ENCODE measurements at places on chromosomes 3 and 15. TPM values are rescaled to one million over a fixed set of nuclear protein-coding genes. Genes with fewer than 3 reads are reported as not detected.

Gene FETUB
- 0.45 TPM for total RNA-seq

Gene TMEM41A
- 13.2 TPM for total RNA-seq

Gene ACKR4
- not detected for total RNA-seq

Gene MEX3B
- 4.0 TPM for total RNA-seq

Gene SNTN
- not detected for total RNA-seq

Gene THBS1
- total RNA-seq: 26.4 TPM

Gene CCRL2
- total RNA-seq: not detected

Gene ZNF654
- 11.1 TPM for total RNA-seq

Gene CRYBG3
- total RNA-seq: 9.2 TPM

Gene PLS1
- total RNA-seq: 6.6 TPM

GRCh38 chr15:43527016-43527801, 9.8 kb downstream of the MAP1A start:
- no peak for DNase-seq

GRCh38 chr3:171755015-171755589, 55.2 kb downstream of the PLD1 start:
- DNase-seq: no peak

- DNase-seq: no peak
These were observed 219.2 kb upstream of the GOLGA6L4 start for GRCh38 chr15:84016371-84016770.

- no peak for DNase-seq
These were observed 17.4 kb upstream of the CRTC3 start for GRCh38 chr15:90512276-90512675.

DNA sequence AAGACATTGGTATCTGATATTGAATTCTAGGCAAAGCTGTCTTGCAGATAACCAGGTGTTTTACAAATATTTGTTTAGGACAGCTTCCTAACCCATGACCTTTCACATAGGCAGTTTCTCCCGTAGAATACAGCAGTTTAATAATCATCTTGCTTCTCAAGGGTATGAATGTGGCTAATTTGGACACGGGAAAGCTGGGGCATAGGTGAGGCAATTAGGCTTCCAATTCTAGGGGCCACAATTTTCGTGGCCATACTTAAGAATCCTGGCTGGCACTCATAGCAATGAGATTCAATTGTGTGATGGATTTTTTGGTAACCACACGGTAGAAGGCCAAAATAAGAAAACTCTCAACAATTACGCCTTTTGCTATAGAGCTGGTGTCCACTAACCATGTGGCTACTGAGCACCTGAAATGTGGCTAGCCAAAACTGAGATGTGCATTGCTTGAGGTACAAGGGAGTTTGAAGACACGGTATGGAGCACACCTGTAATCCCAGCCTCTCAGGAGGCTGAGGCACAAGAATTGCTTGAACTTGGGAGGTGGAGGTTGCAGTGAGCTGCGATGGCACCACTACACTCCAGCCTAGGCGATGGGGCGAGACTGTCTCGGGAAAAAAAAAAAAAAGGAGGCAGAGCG, 34.4 kb downstream of the TFRC start:
- DNase-seq: no peak

- no peak for DNase-seq
These were observed 106.6 kb downstream of the LRIG1 start for GRCh38 chr3:66394019-66394752.

DNA sequence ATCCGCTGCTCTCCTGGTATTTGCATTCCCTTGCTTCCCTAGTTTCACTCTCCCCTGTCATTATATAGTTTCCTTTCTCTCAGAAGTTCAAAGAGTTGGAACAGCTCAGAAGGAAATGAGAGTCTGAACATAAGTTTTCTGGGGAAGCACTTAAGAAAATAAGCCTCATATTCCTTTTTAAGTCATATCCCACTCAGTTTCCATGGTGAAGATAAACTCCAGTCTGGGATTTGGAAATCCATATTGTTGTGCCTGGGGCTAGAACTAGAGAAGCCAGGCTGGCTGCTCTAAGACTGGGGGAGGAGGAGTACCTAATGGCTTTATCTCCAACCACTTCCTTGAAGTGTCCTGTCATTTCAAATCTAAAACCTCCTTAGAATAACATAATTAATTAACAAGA, 134.2 kb upstream of the ALCAM start:
- DNase-seq: no peak

GRCh38 chr3:129962600-129962999, 11.9 kb upstream of the TRH start:
- no peak for DNase-seq

DNA sequence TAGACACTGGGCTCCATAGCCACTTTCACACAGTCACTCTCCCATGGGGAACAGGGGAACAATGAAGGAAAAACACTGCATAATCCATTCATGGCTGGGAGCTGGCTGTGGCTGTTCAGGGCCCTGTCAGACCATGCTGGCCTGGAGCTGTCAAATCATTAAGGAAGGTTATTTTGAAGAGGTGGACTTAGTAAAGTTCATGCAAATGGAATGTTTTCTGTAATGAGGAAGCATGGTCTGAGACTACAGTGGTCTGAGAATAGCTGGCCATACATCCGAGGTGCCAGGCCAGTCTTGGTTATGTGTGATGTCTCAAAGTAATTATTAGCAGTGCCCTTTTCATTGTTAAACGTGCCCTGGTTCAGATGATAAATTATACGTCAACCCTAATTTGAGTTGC, 117.1 kb upstream of the MRPS22 start:
- DNase-seq: no peak

DNA sequence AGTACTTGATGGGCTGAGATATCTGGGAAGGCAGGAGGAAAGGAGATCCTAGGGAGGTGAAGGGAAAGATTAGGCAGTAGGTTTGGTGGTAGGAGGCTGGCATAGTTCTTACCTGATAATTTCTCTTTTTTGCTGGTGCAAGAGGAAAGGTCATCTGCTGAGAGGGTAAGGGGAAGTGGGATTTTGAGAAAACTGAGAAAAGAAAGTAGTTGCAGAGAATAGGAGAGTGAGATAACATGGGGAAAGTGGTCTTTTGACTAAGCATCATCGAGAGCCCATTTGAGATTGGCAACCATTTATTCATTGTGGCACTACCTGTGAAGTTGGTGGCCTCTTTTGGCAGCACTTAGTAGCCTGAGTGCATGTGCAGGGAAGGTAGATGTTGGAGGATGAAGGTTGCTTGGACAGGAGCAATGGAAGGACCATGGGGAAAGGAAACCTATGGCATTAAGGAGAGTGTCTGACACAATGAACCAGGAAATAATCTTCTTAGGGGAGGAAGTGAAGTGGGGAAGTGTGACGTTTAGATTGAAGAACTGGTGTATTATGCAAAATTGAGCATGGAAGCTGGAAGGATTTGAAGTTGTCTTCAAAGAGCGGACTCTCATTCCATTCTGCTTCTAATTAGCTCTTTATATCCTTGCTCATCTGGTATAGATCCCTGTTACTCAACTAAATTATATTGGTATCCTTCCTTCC, 21.9 kb upstream of the USP13 start:
- DNase-seq: no peak

GRCh38 chr3:14923476-14923875, 23.9 kb upstream of the NR2C2 start:
- DNase-seq: no peak

Measured in A172 (cell line).